Activated CD4-positive, alpha-beta T cell treated with anti-CD3 and anti-CD28 coated beads for 1 hour (primary cell): ENCODE measurements at places on chromosomes 2 and 18.
A peak's percentile ranks its signal among the peaks of the same experiment; 100 is the strongest.

DNA sequence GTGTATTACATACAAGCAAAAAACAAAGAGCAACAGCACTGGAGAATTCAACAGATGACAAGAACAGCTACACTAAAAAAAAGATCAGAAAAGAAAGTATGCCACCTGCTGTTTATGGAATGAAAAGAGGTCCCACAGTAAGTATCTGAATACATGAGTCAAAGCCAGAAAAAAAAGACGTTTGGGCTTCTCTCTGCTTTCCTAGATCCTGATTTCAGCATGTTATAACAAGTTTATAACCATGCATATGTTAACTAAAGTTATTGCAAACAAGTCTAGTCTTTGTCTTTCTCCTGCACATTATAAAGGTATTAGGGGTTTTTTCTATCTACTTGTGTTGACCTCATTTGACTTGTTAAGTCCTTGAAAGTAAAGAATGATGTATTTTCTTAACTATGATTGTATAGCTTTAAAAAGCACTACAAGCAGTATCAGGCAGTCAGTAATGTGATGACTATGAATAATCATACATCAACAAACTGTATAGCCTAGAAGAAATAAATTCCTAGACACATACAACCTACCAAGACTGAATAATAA lies 108.5 kb upstream of the COL5A2 start:
- no peak for DNase-seq

GRCh38 chr2:186641132-186641806 lies 51.4 kb downstream of the ITGAV start:
- DNase-seq = no peak

DNA sequence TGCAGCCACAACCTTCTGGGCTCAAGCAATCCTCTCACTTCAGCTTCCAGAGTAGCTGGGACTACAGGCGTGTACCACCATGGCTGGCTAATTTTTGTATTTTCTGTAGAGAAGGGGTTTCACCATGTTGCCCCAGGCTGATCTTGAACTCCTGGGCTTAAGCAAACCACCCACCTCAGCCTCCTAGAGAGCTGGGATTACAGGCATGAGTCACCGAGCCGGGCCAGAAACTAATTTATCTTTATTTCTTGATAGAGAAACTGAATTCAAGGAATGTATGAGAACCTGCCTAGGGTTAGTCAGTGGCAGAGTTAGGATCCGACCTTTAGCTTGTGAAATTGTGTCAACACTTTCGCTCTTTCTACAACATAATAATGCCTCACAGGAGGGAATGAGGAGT lies 19.3 kb upstream of the ITGAV start:
- no peak for DNase-seq

DNA sequence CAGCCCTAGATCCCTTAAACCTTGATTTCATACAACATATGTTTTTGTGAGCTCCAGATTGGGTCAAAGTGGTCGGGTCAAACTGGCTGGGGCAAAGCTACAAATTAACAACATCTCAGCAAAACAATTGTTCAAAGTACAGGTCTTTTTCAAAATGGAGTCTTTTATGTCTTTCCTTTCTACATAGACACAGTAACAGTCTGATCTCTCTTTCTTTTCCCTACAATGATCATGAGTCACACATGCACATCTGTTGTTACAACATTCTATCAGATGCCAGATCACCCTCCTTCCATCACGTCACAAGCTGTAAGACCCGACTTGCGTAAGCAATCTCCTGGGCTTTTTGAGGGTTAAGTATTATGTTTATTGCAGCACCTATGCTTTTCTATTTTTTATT lies 55.1 kb downstream of the RHOB start:
- no peak for DNase-seq

DNA sequence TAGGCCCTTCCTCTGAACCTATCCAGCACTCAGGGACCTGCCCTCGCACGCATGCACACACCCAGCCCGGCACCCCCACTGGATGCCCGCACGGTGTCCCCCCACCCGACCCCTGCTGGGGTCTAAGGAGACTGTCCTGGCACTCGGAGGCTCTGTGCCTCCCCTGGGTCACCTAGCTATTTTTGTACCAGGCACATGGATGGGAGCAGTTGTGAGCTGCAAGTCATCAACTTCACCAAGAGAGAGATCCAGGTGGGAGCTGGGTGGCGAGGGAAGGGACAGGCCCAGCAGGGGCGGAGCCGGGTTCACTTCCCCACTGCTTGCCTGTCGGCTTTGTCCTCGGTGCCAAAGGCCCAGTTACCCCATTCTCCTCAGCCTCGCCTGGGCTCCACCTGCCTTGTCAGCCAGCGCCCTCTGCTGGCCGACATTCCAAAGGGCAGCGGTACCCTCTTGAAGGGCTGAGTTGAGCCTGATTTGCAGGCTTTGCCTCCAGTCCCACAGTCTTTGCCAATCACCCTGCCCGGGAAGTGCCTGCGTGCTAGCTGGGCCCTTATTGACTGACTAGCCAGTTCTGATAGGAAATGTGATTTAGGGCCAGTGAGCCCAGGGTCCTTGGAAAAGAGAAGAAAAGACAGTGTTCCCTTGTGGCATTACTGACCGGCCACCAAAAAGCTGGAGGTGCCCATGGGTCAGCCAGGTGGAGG lies 5.8 kb downstream of the NT5DC4 start:
- DNase-seq = peak; percentile 79

- no peak for DNase-seq
Measured at GRCh38 chr2:240902615-240903041, 3.5 kb upstream of the CROCC2 start.

DNA sequence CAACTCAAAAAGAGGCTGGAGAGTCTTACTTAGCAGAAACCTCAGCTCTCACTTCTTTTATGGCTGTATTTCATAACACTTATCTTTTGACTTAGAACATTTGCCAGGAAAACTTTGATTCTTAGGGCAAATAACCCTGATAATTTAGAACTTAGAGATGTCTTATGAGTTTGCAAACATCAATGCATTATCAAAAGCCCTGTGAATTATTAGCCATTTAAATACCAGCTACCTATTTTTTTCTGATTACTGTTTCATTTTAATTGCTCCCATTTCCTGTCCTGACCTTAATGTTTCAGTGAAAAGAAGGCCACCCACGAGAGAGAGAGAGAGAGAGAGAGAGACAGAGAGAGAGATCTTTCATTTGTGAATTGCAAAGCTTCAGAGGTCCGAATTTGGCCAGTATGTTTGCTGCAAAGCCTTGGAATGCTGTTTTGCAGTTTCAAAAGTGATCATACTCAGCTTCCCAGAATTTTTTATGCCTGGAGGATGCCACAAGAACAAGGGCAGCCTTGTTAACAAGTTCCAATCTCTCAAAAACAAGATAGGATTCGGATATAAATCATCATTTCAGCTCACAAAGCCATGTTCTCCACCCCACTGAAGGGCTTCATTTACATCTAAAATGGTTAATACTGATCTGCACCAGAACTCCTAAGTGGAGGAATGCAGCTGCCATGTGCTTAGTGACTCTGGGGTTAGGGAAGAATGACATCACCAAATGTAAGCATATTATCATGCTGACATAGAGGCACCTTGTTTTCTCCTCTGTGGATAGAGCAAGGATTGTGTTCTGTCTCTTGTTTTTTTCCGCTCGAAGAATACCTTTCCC lies 478.2 kb downstream of the ARHGAP15 start:
- DNase-seq = no peak
